ENCODE measurements at places on chromosomes 7 and 10.

DNA sequence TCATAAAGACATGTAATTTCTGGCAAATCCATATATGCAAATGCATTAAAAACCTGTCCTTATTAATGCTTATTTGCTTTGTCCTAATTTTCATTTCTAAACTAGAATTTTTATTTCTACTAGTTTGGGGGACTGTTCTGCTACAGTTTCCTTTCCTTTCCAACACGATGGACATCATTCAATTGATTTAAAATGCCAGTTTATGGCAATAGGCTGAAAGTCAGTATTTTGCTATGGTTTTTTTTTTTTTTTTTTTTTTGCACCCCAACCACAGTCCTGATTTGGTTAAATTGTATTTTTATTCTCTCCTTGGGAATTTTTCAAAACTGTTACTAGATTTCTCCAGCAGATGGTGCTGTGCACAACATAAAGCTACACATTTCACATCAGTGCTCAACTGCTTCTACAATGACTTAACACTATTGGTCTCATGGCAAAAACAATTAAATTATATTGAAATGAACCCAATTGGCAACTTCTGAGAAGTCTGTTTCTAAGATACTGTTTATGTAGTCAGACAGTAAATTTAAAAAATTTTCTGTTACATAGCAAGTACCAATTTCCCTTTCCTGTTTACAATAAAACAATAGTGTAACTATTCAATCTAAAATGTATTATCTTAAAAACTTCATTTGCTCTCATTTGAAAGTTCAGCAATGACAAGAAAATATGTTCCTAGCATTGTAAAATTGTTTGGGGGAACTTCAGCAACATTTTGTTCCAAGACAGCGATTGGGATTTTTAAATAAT, 193.8 kb upstream of the CCDC6 start:
- no peak for DNase-seq

- DNase-seq = no peak
These were observed 6.7 kb upstream of the KMT2E start for GRCh38 chr7:105007298-105007697.

DNA sequence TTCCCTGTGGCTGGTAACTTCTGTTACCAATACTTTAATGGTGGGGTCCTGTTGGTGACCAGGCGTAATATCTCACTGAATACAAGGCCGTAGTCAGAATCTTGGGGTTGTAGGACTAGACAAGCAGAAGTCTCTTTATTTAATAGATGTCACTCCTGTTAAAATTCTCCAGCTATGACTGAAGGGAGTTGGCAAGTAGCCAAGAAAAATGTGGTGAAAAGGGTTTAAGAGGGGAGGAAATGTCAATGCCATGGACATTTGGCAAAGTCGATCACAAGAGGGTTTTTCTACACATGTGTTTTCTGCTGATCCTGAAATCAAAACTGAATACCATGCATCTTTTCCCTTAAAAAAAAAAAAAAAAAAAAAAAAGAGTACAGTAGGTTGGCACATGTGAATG, 533.5 kb downstream of the AUTS2 start:
- no peak for DNase-seq

DNA sequence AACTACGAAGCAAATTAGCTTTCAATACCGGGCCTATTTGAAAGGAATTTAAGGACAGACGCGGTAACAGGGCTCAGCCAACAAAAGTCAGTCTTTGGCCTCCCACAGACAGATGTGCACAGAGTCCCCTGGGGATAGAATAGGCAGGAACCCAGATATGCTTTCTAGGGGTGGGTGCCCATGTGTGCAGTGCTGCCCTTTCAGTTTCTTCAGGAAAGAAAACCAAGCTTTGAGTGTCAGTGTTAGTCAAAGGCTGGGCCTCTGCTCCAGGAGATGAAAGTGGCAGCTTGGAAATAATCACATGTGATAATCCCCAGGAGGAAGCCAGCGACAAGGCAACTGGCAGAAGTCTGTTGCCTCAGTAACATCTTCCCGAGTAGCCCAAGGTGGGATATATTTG, 43.8 kb upstream of the CSTF2T start:
- DNase-seq = no peak

DNA sequence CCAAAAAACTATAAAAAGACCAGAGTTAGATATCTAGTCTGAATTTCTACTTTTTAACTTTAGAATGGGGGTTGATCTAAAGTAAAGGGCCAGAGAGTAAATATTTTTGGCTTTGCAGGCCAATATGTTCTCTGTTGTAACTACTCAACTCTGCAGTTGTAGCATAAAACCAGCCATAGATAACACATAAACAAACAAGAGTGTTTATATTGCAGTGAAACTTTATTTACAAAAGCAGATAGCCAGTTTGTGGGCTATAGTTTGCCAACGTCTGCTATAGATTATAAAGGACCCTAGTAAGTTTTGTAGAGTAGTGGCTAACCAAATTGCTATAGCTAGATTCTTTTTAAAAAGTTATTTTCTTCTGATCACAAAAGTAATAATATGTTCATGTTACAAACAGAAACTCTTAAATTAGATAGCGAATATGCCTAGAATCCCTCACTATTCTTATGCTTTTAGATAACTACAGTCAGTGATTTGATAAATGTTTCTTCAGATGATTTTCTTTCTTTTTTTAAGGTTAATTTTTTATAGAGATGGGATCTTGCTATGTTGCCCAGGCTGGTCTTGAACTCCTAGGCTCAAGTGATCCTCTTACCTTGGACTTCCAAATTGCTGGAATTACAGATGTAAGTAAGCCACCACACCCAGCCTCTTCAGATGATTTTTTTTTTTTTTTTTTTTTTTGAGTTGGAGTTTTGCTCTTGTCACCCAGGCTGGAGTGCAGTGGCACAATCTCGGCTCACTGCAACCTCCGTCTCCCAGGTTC, 23.6 kb upstream of the HBP1 start:
- no peak for DNase-seq

GRCh38 chr10:28094121-28094520, 95.2 kb upstream of the ODAD2 start:
- no peak for DNase-seq

DNA sequence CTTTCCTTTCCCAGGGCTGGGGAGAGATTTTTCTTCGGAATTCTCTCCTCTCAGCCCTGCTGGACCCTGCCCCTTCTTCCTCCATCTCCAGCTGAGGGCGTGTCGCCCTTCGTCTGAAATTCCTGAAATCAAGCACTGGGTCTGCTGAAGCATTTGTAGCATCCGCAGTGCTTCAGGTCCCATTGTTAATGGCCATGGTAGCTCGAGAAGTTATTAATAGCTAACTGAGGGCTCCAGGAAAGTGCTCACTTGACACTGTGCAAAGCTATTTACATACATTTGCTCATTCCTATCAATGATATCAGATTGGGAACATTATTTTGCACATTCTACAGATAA, 515 bp downstream of the FAM149B1 start:
- no peak for DNase-seq

All from activated CD8-positive, alpha-beta memory T cell treated with anti-CD3 and anti-CD28 coated beads, Interleukin-2, amount 50 U/mL, for 4 hours (primary cell).